Nasal cavity respiratory epithelium epithelial cell of viscerocranial mucosa (primary cell): ENCODE measurements at places on chromosomes 1 and 21. TPM values are rescaled to one million over a fixed set of nuclear protein-coding genes. Genes with fewer than 3 reads are reported as not detected.

PRAMEF20 gene
- total RNA-seq = not detected in 2 replicates

ECM1 gene
- total RNA-seq = 5.1 and 7.0 TPM in 2 replicates

SELE gene
- total RNA-seq = not detected in 2 replicates

CFHR1 gene
- total RNA-seq = not detected in 2 replicates

PADI3 gene
- total RNA-seq = 0.68 and 12.5 TPM in 2 replicates

FABP3 gene
- total RNA-seq = 0.50 TPM in 1 of 2 replicates, not detected in the other

NHLH1 gene
- 0.07 TPM in 1 of 2 replicates, not detected in the other for total RNA-seq

AKR7A3 gene
- total RNA-seq = 0.34 and 0.57 TPM in 2 replicates

AMPD1 gene
- not detected in 2 replicates for total RNA-seq

HEYL gene
- total RNA-seq = under 0.01 TPM in 1 of 2 replicates, not detected in the other

OR2T3 gene
- not detected in 2 replicates for total RNA-seq

FAM72B gene
- under 0.01 and 0.14 TPM in 2 replicates for total RNA-seq

CD34 gene
- not detected in 2 replicates for total RNA-seq

IFNGR2 gene
- total RNA-seq = 55.7 and 82.7 TPM in 2 replicates

UQCRHL gene
- total RNA-seq = 0.68 and 1.9 TPM in 2 replicates

KCNH1 gene
- total RNA-seq = not detected in 2 replicates

SYTL1 gene
- 40.3 and 78.8 TPM in 2 replicates for total RNA-seq

WDR3 gene
- total RNA-seq = 24.9 and 51.8 TPM in 2 replicates

PDPN gene
- total RNA-seq = 3.1 and 12.1 TPM in 2 replicates

UTS2 gene
- 0.21 TPM in 1 of 2 replicates, not detected in the other for total RNA-seq

SIK1 gene
- total RNA-seq = 11.6 and 20.3 TPM in 2 replicates

LRRC39 gene
- total RNA-seq = under 0.01 and 0.43 TPM in 2 replicates

URB1 gene
- total RNA-seq = 33.2 and 55.0 TPM in 2 replicates

OR2L2 gene
- total RNA-seq = not detected in 2 replicates

IVL gene
- 18.8 and 30.8 TPM in 2 replicates for total RNA-seq

ADGRL4 gene
- total RNA-seq = not detected in 2 replicates

SF3B4 gene
- total RNA-seq = 15.0 and 20.9 TPM in 2 replicates

RNF187 gene
- 95.7 and 207 TPM in 2 replicates for total RNA-seq

TTC34 gene
- under 0.01 and 0.07 TPM in 2 replicates for total RNA-seq

PINK1 gene
- total RNA-seq = 50.2 and 60.7 TPM in 2 replicates

CYP4B1 gene
- under 0.01 and 9.0 TPM in 2 replicates for total RNA-seq

CD244 gene
- not detected in 2 replicates for total RNA-seq

OR2AK2 gene
- not detected in 2 replicates for total RNA-seq

CD101 gene
- total RNA-seq = 0.34 and 1.8 TPM in 2 replicates

C1orf226 gene
- under 0.01 and 1.6 TPM in 2 replicates for total RNA-seq

SH2D1B gene
- 0.07 TPM in 1 of 2 replicates, not detected in the other for total RNA-seq

EDN2 gene
- total RNA-seq = 2.1 and 4.4 TPM in 2 replicates

DRAXIN gene
- under 0.01 TPM in 2 replicates for total RNA-seq
